ENCODE measurements at places on chromosomes 7 and 10. TPM values are rescaled to one million over a fixed set of nuclear protein-coding genes. Genes with fewer than 3 reads are reported as not detected.

GRCh38 chr10:110113670-110114337 is 93.6 kb upstream of the MXI1 start:
- DNase-seq, result no peak

DNA sequence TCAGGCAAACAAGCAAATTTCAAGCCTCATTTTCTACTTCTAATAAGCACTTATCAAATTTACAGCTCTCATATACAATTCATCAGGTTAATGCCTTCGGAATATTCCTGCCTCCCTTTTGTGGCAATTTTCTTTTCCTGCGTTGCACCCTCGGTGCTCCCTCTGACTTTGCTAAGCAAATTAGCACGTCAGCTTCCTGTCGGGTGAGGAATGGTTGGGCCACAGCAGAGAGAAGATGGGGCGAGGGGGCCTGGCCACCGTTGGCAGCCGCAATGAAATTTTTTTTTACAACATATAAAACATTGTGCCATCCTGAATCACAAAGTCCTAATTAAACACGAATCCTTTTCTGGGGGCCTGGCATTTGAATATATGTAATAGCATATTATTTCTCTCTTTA is 28.1 kb downstream of the ELFN1 start:
- no peak for DNase-seq

- DNase-seq, result no peak
Observed at GRCh38 chr10:99329304-99329553, at the start of gene CNNM1. TSS of gene CNNM1 (plus strand) at chr10:99329356. CDS start at chr10:99329388, 32 bp downstream.

Gene THSD7A
- polyA plus RNA-seq, result 57.5 TPM

- DNase-seq, result no peak
Observed at GRCh38 chr7:38600741-38601140, 30.4 kb downstream of the AMPH start.

DNA sequence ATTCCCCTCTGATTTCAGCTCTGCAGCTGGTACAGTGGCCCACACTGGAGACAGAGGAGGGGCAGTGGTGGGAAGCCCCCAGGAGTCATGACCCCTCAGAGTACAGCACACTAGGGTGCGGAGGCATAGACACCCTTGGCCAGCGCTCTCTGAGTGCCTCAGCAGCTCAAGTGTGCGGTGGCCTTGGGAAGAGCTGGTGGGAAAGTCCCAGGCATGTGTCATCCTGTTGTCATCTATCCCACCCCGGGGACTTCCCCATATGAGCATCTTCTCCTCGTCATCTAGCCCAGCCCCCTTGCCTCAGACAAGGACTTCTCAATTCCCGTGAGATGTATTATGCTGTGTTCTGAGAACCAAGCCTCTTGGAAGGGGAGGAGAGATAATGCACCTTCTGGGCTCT is 15.6 kb upstream of the PPIF start:
- DNase-seq, result no peak

Gene OR2A12
- not detected for polyA plus RNA-seq

- DNase-seq, result no peak
Observed at GRCh38 chr10:132524443-132525285, 12.9 kb upstream of the INPP5A start.

Data from renal pelvis (tissue), 12 donors.